ENCODE measurements at places on chromosomes 5 and 9.

- DNase-seq, result no peak
Observed at GRCh38 chr5:143613329-143613728, 198.6 kb upstream of the HMHB1 start.

DNA sequence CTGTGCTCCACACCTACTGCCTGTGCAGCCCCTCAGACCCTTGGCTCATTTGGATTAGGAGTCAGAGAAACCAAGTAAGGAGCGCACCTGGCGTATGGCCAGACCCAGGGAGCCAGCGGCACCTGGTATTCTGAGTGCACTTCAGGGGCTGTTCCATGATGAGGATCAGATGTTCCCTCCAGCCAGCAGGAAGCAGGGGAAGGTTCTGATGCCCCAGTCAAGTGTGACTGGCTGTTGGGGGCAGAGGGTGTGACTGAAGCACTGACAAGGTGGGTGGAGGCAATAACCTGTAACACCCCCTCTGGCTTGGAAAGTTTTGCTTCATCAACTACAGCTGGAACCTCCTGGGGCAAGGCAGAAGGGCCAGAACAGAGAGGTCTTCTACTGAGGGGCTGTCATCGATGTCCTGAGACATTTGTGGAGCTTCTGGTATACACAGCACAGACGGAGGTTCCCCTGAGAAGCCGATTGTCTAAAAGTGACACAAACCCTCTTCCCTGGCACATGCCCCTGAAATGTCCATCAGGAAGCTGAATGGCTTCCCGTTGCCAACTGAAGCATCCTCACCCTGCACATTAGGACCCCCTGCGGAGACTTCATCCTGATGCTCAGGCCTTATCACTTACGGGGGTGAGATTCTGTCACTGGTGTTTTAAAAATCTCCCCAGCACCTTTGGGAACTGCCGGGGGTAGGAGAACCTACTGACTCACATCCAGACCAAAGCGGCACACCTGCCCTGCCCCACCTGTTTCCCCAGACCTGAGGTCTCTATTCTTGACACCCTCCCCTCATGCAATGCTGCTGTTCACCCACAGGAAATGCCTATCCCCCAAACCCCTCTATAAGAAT is 21.1 kb downstream of the TRAF1 start:
- DNase-seq, result no peak

GRCh38 chr9:70519912-70520724 is 105.7 kb upstream of the KLF9 start:
- no peak for DNase-seq

DNA sequence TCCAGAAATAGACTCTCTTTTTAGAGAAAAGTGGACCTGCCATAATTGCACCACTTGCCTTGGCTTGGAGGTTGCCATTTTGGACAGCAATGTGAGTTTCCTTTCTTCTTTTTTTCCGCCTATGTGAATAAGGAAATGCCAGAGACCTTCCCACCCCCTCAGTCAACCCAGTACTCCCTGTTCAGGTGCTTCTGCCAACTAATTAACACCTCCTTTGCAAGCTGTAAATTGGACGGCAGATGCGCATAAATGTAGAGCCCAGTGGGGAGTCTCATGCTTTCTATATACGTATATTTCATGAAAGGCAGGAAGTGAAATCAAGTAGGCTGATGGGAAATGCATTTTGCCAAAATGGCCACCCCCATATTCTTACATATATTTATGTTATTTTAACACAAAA is 269.8 kb upstream of the RFX3 start:
- no peak for DNase-seq

GRCh38 chr9:93022066-93022465 is 36.4 kb upstream of the SUSD3 start:
- no peak for DNase-seq
